Stimulated activated CD4-positive, alpha-beta T cell treated with anti-CD3 and anti-CD28 coated beads, Interleukin-15, amount 100 ng/mL, for 48 hours (primary cell): ENCODE measurements at places on chromosomes 6 and 20.

DNA sequence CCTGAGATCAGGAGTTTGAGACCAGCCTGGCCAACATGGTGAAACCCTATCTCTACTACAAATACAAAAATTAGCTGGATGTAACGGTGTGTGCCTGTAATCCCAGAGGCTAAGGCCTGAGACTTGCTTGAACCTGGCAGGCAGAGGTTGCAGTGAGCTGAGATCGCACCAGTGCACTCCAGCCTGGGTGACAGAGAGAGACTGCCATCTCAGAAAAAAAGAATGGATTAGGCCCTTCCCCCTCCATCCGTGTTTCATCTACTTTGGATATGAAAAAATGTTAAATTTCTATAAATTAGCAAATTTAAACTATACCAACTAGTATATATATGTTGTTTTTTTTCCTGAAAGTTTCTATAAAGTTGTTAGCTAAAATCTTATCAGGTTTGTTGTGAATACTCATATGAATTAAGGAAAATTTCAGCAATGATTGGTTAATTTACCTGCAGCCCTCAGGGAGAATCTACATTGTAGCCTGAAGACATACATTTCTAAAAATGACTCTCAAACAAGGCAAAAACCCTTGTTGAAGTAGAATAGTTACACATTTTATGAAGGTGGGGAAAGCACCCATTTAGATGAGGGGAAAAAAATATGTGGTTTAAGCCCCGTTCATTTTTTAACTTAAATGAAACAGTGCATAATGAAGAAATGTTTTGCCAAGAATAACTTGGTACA lies 120.9 kb downstream of the TIAM2 start:
- DNase-seq = no peak

- DNase-seq = no peak
Measured at GRCh38 chr20:20666359-20666758, 46.1 kb downstream of the RALGAPA2 start.

GRCh38 chr20:47358039-47358671 lies 1.7 kb upstream of the ZMYND8 start:
- DNase-seq = no peak

GRCh38 chr20:16477632-16478031 lies 95.6 kb downstream of the KIF16B start:
- no peak for DNase-seq

DNA sequence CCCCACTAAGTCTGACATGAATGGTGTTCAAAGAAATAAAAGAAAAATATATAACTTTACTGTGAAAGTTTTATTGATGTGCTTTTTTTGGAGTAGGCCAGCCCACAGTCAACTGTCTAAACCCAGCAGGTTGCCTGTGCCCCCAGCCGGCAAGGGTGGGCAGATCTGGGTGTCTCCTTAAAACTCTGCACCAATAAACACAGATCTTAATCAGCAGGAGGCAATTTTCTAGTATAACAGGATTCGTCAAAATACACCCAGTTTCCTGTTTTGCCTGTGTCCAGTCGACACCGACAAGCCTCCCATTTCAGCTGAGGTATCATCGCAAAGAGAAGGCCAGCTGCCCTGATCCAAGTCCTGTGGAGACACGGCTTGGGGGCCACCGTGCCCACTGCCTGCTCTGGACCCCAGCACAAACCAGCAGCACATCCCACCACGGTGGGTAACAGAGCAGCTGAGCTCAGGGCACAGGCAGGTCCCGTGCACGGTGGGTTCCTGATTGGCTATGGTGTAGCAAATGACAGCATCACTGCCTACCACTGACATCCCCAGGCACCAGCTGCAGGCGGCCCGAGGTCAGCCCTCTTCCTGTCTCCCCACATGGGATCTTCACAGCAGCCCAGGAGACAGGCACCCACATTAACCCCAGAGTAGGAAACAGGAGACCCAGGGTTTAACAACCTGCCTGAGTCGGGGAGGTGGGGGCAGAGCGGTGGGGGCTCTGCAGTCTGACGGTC lies 15.7 kb downstream of the BMP7 start:
- DNase-seq = no peak

DNA sequence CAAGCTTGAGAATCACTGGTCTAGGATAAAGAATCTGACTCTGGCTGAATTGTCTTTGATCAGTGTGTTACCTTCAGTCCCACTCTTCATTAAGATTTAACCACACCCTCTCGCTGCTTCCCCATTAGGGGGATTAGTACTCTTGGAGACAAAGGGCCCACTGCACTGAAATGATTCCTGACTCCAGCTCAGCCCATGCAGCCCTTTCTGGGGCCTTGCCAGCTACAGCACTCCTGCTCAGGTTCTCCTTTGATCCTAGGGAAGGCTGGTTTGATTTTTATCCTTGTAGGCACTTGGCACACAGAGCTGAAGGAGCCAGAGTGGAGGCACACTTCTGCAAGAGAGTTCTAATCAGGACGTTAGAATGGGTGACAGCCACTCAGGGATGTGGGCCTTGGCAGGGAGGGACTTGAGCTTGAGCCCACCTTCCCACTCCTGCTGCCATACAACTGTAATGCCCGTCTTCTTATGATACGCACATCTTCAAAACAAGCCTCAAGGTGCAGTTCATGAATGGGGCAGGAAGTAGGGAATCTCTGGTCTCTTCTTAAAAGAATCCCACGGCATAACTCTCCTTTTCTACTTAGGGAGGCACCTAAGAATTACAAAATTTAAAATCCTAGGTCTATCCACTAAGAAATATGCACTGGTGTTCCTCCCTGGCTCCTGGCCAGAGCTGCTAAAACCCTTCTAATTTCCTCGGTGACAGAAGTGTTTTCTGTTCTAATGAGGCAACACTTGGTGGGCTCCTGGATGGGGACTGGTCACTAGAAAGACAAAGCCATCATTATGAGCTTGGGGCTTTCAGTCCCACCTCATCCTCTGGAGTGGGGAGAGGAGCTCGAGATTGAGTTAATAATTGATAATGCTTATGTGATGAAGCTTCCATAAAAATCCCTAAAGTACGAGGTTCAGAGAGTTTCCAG lies 1.5 kb upstream of the SLA2 start:
- DNase-seq = no peak

- no peak for DNase-seq
Measured at GRCh38 chr20:18669241-18670019, 81.6 kb downstream of the DTD1 start.

GRCh38 chr6:34562861-34563512 lies 6.9 kb upstream of the SPDEF start:
- DNase-seq = no peak

- no peak for DNase-seq
Measured at GRCh38 chr6:49918787-49919186, 45.2 kb downstream of the DEFB114 start.

- DNase-seq = no peak
Measured at GRCh38 chr20:25499031-25499430, 86.3 kb downstream of the NINL start.

- peak; percentile 34 for DNase-seq
Measured at GRCh38 chr6:43628393-43629103, 516 bp downstream of the GTPBP2 start.

DNA sequence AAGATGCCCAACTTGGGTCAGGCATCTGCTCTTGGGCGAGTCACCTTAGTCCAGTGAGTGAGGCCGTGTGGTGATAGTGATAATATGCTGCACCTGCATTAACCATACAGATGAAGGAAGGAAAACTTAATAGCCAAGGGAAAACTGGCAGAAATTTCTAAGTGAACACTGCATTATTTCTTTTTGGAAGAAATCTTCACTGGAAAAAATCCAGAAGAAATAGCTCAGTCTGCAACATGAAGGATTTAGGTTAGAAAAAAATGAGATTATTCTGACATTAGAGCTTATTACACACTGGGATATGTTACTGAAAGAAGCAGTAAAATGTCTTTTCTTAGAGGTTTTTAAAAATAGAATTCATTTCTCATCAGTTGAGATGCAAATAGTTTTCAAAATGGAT lies 947.3 kb downstream of the KIF16B start:
- DNase-seq = no peak

GRCh38 chr6:66128656-66129055 lies 421.6 kb upstream of the EYS start:
- no peak for DNase-seq

GRCh38 chr20:371755-372542 lies 8.6 kb upstream of the TRIB3 start:
- DNase-seq = no peak

- no peak for DNase-seq
Measured at GRCh38 chr6:71649915-71650314, 236.4 kb upstream of the RIMS1 start.
